Jurkat, Clone E6-1 (cell line): ENCODE measurements at places on chromosomes 7 and 10.

DNA sequence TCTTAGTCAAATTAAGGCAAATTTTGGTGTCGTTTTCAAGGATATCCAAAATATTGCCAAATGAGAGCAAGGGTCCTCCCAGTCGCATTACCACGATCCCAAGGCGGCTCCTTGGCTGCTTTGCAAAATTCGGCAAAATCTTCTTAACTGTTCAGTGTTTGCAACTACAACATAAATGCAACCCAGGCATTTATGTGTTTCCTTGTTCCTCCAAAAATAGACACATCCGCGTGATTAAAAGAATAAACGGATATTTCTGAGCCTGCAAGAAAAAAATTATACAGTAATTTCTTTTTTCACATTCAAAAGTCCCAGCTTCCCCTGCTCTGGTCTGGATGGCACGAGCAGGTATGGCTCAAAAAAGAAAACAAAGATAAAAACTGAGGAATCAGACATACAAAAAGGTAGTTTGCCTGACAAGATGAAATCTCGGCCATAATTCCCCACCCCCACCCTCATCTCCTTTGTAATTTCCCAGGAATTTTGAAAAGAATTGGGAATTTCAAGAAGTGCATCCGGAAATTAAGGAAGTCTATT, 6.0 kb downstream of the SKIDA1 start:
- DNase-seq = no peak

- DNase-seq = peak; percentile 50
Observed at GRCh38 chr7:129343099-129343700, 91.0 kb upstream of the STRIP2 start.

DNA sequence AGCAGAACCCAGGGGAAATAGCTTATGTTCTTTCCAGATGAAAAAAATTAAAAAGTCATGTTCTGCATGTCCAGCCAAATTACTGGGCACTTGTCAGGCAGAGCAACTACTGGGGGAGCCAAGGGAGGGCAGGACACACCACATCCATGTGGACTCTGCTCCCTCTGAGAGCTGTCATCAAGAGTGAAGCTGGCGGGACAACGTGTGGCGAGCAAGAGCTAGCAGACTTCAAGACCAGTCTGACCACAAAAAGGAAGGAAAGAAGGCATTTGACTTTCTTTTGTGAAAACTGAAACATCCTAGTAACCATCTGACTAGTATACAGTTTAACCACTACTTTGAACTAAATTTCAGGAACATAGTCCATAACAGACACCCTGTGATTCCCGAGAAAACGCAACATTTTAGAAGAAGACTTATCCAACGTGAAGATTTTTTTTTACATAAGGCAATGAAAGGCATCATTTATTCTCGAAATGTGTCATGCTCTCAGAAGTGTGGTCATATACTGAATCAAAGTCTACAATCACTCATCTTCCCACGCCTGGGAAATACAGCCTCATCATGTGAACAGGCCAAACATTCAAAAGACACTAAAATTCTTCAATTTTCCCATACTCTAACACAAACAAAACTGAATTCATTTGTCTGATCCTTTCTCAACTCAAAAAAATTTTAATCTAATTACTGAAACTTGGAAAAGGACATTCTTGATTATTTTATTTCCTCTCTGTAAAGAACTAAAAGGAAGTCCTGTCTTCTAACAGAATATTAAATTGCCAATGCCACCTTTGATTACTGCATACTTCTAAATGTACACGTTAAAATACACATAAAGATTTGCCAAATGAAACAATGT, 15.5 kb downstream of the CYTH3 start:
- DNase-seq = peak; percentile 29

- DNase-seq = no peak
Observed at GRCh38 chr7:103651593-103652377, 205.8 kb upstream of the SLC26A5 start.

GRCh38 chr7:43583424-43584194, 701 bp downstream of the STK17A start:
- peak; percentile 81 for DNase-seq

DNA sequence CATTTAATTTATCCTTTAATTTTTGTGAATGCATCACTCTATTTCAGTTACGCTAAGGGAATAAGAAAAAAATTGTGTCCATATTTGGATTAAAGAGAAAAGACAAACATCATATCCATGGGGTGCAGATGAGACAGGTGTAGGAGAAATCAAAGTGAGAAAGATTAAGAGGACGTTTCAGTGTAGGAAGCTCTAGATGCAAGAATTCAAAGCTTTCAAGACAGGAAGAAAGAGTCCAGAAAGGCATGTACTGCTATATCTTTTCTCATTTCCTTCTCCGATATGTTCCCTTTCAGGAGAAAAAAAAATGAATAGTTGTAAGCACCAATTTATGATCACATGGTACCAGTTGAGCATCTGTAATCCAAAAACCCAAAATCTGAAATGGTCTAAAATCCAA, 17.0 kb upstream of the C1GALT1 start:
- no peak for DNase-seq

DNA sequence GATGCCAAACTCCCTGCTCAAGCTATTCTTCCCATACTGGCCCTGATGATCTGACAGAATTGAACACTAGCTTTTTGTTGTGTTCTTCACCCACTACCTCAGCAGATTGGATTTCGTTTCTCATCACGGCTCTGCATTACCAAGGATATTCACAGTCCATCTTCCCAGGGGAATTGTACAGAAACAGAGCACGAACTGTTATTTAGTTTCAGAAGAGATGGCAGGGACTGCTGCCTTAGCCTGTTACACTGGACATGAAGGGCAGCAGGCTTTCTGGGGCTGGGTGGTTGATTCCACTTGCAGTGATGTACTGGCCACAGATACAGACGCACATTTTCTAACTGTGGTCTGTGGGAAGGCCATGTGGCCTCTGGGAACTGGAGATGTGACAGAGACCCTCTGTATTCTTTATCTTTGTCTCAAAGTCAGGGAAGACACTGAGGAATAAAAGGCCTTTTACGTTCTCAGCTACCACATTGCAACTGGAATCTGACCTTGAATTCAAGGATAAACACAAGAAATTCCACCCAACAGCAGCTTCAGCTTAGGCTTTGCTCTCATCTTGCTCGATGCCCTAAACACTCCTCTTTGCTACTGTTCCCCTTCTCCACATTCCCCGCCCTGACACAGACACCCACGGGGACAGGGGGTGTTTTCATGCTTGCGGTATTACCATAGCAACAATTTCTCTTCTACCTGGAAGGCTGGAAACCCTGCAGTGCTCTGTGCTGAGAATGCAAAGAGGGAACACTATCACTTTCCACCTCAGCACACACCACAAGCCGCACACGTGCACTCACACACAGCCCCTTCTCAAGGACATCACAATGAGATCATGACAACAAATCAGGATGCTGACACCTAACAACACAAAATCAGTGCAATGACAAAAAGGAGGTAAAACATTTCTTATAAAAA, 81.7 kb downstream of the RNF216 start:
- peak; percentile 68 for DNase-seq

GRCh38 chr10:47336387-47337134, 11.6 kb upstream of the RBP3 start:
- no peak for DNase-seq

DNA sequence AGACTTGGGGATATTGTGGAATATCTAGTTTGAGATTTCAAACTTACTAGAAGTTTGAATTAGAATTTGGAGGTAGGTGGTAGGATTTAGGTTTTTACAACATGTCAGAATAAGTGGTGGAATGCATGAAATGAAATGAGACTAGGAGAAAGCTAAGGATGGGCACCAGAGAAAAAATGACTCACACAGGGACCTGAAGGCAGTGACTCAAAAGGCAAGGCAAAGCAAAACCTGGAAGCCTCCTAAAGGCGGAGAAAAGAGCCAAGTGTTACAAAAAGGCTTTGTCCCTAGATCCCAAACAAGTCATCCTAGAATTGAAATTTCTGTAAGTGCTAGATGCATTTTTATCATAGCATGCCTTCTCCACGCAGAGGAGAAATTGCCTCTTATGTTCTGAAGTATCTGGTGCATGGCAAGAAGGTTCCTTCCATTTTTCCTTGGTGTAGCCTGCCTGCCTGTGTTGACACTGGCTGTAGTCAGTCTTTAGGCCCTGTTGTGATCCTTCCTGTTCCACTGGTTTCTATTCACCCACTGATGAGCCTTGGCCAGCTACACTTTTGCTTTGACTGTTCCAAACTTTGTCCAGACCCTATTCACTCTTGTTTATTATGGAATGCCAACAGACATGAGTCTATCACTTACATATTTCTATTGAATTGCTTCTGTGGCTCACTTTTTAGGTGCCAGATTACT, 109.3 kb downstream of the ETV1 start:
- no peak for DNase-seq

DNA sequence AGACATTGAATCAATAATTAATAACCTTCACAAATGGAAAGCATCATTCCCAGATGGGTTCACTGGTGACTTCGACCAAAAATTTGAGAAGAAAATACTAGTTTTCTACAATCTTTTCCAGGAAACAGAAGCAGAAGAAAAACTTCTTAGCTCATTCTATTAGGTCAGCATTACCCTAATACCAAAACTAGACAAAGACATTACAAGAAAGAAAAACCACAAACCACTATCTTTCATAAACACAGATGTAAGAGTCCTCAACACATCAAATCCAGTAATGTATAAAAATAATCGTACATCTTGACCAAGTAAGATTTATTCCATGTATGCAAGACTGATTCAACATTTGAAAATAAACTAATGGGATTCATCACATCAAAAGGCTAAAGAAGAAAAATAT, 64.0 kb upstream of the CDK1 start:
- no peak for DNase-seq

DNA sequence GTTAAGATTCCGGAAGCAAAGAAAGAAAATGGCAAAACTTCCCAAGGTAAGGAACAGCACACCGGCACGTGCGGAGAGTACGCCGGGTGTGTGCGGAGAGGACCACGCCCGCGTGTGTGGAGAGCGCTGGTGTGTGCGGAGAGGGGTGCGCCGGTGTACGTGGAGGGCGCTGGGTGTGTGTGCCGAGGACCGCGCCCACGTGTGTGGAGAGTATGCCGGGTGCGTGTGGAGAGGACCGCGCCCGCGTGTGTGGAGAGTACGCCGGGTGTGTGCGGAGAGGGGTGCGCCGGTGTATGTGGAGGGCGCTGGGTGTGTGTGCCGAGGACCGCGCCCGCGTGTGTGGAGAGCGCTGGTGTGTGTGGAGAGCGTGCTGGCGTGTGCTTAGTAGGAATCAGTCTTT, 48.6 kb upstream of the DPYSL4 start:
- DNase-seq = no peak

GRCh38 chr10:11335881-11336430, 275.5 kb downstream of the USP6NL start:
- no peak for DNase-seq

DNA sequence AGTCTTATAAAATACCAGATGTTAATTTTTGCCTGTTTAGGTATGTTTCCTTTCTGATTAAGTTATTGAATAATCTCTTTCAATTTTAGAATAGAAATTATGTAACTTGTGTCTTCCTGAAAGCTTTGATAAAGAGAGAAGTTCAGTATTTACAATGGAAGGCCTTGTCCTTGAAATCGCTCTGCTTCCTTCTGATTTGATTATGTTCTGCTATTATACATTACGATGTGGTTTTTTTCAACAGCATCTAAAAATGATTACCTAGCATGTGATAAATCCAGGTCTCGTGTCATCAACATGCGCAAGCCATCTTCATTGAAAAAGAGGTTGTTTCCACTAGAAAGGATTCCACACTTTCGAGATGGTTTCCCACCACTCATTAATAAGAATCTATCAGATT, 96.5 kb upstream of the SLC26A5 start:
- no peak for DNase-seq

- DNase-seq = peak; percentile 31
Observed at GRCh38 chr7:139068544-139069399, 32.9 kb upstream of the ZC3HAV1L start.

GRCh38 chr7:133698127-133698526, 429.0 kb upstream of the LRGUK start:
- no peak for DNase-seq

GRCh38 chr7:142557971-142558582, 191.2 kb upstream of the PRSS1 start:
- DNase-seq = peak; percentile 79

- DNase-seq = peak; percentile 16
Observed at GRCh38 chr10:88565072-88565471, 18.0 kb downstream of the RNLS start.

DNA sequence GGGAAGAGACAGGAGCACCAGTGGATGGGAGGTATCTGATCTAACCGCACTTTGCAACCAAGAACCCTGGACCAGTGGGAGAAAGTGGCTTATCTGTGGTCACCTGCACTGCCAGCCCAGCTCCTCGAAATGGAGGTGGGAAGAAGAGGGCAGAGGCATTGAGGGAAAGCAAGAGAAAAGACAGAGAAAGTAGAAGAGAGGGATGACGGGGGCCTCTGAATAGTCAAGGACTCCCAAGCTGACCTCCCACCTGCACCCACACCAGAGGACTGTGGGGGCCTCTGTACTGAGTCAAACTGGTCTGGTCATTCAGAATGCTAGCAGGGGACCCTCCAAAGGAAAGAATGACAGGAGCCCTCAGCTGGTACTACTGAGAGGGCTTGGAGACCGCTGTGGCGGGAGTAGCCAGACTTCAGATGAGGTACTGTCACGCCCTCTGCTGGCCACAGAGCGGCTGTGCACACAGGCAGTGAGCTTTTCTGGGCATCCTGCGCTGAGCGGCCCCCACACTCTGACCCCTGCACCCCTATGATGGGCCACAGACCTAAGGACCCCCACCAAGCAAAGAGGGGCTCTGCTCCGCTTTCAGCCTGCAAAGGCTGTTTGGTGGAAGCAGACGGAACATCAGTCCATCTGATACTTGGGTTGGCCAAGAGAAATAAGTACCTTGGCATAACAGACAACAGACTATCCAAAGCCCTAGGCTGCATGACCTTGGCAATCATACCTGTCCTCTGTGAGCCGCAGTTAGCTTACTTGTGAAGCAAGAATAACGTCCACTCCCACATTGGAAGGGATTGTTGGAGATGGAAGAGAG, 112.9 kb downstream of the COL13A1 start:
- DNase-seq = peak; percentile 42
